NCI-H1436 treated with DMSO at 0.1 percent for 48 hours (cell line): ENCODE measurements at places on chromosomes 5 and 9.

- no peak for DNase-seq
Observed at GRCh38 chr9:10661994-10662393, 49.2 kb upstream of the PTPRD start.

DNA sequence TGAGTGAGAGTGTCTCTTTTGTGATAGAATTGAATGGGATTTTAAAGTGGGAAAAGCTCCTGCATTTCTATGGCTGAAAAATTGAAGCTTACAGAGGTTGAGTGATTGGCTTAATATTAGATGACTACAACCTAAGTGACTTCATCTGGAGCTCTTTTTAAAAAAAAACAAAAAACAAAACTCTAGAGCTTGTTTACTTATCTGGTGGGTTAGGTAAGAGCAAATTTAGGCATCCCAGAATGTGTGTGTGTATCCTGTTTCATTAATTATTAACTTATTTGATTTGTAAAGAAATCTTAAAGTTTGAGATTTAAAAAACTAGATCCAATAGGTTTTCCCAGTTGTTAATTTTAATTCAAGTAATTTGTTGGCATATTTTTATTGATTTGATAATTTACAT, 60.1 kb downstream of the SCAMP1 start:
- DNase-seq: no peak

DNA sequence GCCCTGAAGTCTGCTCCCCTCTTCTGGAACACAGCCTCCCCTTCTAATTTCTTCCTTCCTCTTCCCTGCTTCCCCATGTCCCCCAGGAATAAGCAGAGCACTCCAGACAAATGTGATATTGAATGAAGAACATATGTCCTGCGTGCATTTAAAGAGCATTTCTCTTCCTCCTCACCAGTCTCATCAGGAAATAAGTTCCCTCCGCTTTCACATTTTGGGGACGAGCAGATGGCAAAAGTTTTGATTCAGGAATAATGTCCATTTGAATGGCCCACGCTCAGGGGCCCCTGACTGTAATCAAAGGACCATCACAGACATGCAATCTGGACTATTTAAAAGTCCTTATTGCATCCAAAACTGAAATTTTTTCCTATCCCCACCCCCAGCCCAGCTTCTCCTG, 316.1 kb downstream of the CDK5RAP2 start:
- DNase-seq: no peak

DNA sequence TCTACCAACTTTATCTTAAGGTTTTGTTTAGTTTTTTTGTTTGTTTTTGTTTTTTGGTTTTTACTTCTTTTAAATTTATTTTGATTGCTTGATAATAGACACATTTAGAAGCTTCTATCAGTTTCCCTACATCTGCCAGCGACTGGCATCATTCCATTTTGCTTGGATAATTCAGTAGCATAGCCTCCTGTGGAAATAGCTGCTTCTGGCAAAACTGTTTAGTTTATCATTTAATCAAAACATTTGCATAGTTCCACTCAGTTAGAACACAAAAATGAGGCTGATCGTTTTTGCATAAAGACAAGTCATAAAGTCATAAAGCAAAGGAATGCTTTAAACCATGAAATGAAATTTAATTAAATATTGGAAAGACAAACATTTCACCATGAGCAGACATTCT, 133.7 kb upstream of the NFIL3 start:
- DNase-seq: no peak

- no peak for DNase-seq
Observed at GRCh38 chr9:88398016-88398415, 9.8 kb downstream of the SPIN1 start.

GRCh38 chr9:121075251-121076036, 689 bp downstream of the CNTRL start:
- no peak for DNase-seq

DNA sequence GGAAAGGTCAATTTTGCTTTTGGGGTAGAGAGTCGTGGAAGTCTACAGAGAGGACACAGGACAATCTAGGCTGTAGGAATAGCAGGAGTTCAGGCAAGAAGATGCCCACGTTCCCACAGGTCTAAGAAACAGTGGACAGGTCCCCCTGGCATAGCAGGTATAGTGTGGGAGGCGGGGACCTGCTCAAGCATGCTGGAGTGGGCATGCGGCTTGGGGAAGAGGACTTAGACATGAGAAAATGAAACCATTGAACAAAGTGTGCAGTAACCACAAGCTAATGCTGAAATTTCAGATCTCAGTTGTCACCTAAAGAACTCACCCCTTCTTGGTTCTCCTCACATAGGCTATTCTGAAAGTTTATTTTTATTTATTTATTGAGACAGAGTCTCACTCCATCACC, 142.8 kb upstream of the EFNA5 start:
- DNase-seq: no peak
